ENCODE measurements at places on chromosomes 2 and 18.

- DNase-seq, result no peak
These were observed 13.1 kb downstream of the TMEM131 start for GRCh38 chr2:97982621-97983020.

GRCh38 chr2:216109962-216110614 is 940 bp downstream of the XRCC5 start:
- DNase-seq, result no peak

DNA sequence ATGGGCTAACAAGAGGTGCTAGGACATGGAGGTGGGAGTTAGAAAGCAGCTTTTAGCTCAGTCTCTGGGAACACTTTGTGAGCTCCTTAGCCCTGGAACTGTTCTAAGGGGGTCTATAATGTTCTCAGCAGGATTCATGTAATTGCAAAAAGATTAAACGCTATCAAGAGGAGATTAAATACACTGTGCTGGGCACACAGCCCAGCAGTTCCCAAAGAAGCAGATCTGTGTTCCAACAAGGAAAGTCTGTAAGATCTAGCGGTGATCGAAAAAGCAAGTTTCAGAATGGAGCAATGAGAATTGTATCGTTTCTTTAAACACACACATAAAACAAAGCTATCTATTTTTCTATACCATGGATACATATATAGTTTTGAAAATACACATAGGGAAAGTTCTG is 2.4 kb upstream of the ARID5A start:
- DNase-seq, result no peak

DNA sequence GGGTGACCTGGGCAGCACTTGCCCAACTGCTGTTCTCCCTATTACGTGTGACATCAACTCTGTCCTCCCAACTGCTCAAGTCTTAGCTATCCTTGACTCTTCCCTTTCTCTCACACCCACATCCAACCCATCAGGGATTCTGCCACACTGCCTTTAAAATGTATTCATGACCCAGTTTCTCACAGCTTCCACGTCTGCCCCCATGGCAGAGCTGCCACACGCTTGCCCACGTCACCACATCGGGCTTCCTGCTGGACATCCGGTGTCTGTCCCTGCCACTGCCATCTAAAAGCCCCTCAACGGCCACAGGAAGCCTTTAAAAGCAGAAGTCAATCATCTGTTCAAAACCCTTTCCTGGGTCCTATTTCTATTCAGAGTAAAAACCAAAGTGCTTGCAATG is 233.1 kb upstream of the POU3F3 start:
- no peak for DNase-seq

DNA sequence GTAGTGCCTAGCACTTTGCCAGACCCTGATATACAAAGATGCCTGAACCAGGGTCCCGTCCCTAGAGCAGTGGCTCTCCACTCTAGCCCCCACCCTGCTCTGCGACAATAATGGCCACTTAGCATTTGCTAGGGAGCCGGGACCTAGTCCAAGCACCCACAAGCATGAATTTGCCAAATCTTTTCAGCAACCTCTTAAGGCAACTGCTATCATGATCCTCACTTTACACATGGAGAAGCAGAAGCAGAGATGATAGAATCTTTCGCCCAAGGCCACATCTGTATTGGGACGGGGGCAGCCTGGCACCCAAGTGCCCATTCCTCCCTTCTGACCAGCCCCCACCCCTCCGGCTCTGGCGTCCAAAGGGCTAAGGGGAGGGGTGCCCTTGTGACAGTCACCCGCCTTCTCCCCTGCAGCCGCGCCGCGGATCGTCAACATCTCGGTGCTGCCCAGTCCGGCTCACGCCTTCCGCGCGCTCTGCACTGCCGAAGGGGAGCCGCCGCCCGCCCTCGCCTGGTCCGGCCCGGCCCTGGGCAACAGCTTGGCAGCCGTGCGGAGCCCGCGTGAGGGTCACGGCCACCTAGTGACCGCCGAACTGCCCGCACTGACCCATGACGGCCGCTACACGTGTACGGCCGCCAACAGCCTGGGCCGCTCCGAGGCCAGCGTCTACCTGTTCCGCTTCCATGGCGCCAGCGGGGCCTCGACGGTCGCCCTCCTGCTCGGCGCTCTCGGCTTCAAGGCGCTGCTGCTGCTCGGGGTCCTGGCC is 13.0 kb downstream of the SIGLEC15 start:
- DNase-seq, result no peak

- DNase-seq, result no peak
These were observed 68.3 kb downstream of the VWA3B start for GRCh38 chr2:98155291-98155690.

GRCh38 chr2:236816197-236817170 is 246.9 kb downstream of the ACKR3 start:
- DNase-seq, result no peak

GRCh38 chr2:54208364-54209240 is 47.4 kb downstream of the TSPYL6 start:
- no peak for DNase-seq

- no peak for DNase-seq
These were observed 129.1 kb downstream of the NRP2 start for GRCh38 chr2:205811387-205811786.

- peak; percentile 39 for DNase-seq
These were observed at the start of gene CHST9 for GRCh38 chr18:27185025-27185763. CHST9 (minus strand) TSS chr18:27185308; CDS start chr18:27142809, 42,499 bp downstream.

DNA sequence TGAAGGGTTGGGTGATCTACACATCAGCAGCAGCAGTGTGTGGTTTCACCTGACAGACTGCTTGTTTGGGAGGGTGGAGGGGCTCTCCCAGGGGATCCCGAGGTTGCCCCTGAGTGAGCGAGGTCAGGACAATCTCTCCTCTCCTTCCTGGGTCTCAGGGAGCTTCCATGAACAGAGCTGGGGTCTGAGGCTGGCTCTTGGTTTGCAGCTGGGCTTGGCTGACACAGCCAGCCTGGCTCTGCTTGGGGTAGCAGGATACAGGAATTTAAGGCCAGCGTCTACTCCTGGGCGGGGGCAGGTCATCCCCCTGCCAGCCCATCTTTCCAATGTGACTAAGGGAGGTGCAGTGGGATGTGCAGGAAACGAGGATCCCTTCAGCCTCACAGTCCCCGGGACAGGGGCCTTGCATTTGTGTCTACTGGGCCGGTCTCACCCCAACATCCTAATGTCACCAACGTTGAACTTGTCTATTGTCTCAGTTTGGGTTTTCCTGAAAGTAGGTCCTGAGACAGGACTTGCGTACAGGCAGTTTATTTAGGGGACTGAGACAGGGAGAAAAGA is 262.6 kb upstream of the HDAC4 start:
- DNase-seq, result no peak

GRCh38 chr2:85266146-85267041 is 61.4 kb downstream of the TGOLN2 start:
- peak; percentile 78 for DNase-seq

GRCh38 chr2:65349863-65350262 is 82.5 kb downstream of the SPRED2 start:
- DNase-seq, result peak; percentile 89

GRCh38 chr2:145854039-145854755 is 1334.3 kb upstream of the ZEB2 start:
- DNase-seq, result no peak

- no peak for DNase-seq
These were observed 404.1 kb downstream of the ZEB2 start for GRCh38 chr2:144115739-144116291.

- no peak for DNase-seq
These were observed 93.1 kb downstream of the ZFP36L2 start for GRCh38 chr2:43133336-43133707.

DNA sequence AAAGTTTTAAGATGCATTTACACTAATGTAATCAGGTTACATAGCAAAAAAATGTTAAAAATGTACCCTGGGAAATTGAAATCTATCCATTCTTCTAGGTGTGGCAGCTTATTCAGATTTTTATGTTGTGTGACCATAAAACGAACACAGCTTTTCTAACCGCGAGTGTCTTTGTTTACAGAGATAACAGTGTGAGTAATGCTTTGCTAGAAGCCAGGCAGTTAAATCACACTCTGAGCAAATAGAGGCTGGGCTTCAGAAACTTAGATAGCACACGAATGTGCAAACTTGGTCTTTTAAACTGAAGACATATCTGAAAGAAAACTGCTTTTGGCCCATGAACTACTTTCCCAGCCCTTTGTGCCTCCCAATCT is 116.1 kb downstream of the SPTBN1 start:
- no peak for DNase-seq

DNA sequence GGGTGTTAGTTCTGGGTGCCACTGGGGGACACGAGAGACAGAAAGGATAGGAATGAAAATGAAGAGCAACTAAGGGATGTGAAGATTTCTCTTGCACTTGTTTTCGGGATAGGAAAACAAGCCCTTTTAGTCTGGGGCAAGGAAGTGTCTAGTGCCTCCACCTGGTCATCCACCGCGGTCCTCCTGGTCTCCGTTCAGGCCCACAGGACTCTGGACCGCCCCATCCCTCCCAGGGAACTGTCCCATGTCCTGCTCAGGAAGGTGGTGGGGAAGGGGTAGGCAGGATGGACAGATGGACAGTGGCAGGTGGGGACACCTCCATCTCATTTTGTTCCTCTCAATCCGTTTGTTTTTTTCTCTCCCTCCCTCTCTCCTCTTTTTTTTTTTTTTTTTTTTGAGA is 45.9 kb downstream of the AGAP1 start:
- no peak for DNase-seq

GRCh38 chr2:190340369-190340768 is 3.0 kb upstream of the INPP1 start:
- no peak for DNase-seq

GRCh38 chr2:58357521-58357920 is 116.4 kb upstream of the FANCL start:
- DNase-seq, result no peak

GRCh38 chr2:220887271-220887870 is 684.7 kb downstream of the EPHA4 start:
- DNase-seq, result no peak

DNA sequence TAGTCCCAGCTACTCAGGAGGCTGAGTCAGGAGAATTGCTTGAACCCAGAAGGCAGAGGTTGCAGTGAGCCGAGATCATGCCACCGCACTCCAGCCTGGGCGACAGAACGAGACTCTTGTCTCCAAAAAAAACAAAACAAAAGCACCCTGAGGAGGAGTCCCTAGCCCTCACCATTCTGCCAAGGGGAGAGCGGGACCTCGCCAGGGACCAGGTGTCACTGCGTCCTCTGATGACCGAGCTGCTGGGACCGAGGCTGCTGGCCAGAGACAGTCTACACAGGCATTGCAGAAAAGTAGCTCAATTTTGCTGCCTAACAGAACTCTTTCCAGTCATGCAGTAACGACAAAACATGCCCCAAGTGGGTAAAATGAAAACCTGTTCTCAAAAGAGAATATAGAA is 18.4 kb downstream of the NCK2 start:
- DNase-seq, result no peak

DNA sequence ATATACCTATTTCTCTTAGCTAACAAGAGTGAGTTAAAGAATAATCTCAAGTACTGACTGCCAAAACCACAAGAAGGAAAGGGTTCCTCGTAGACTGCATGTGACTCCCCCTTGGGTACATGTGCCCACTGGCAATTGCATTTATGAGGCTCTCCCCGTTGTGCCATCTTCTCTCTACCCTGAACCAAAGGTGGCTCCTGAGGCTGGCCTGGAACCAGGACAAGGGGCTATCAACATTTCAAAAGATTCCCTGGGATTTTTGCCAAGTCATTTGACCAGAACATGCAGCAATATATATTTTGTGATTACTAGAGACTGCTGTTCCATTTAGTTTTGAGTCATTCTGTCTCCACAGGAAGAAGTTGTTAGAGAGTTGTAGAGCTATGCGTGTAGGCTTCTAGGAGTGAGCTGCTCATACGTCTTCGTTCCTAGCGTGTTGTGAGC is 45.8 kb downstream of the LAMA3 start:
- no peak for DNase-seq

GRCh38 chr2:229407170-229407569 is 136.1 kb upstream of the PID1 start:
- DNase-seq, result no peak

DNA sequence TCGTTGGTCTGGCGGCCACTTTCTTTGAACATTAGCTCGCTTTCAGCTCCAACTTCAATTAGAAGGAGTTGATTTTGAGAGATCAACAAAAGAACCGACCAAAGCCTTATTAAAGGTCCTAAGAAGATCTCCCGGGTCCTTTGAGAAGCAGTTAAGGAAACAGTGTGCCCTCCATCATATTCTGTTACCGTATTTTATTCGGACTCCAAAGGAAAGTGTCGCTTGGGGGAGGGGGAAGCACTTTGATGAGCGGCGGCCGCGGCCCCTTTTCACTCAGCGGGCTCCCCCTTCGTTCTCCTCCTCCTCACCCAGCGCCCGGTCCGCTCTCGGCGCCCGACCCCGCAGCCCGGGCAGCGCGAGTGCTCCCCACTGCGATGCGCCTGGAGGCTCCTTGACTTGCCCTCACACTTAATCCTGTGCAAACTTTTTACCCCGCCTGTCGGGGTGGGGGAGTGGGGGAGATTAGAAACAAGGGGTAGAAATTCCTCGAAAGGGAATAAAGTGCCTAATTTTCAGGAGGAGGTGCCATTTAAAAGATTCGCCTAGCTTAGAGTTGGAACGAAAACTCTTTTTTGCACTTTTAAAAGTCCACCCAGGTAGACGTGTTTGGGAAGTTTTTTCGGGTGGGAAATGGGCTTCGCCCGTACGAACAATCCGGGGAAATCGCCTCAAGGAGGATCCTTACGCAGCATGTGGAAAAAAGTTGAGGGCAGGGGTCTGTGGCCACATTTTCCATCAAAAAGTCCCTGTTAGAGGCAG is 1.2 kb upstream of the OTX1 start:
- DNase-seq, result peak; percentile 20

DNA sequence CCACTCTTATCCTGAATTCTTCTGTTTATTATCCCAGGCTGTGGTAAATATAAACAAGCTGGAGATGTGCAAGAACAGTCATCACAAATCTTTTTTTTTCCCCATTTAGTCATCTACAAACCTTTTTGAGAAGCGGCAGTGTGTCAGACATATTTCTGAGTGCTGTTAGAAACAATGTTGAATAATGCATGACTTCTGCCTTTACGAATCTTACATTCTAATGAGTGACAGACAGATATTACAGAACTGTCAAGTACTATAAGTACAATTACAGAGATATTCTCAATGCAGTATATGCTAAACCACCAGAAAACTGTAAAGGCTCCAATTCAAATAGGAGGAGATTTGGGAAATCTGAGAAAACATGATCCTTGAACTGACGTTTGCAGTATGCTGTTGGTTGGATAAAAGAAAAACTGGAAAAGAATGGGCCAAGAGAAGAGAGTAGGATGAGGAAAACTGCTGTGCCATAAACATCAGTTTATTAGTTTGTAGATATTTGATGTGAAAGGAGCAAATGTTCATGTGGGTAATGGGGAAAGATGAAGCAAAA is 379.5 kb upstream of the SLC8A1 start:
- no peak for DNase-seq

DNA sequence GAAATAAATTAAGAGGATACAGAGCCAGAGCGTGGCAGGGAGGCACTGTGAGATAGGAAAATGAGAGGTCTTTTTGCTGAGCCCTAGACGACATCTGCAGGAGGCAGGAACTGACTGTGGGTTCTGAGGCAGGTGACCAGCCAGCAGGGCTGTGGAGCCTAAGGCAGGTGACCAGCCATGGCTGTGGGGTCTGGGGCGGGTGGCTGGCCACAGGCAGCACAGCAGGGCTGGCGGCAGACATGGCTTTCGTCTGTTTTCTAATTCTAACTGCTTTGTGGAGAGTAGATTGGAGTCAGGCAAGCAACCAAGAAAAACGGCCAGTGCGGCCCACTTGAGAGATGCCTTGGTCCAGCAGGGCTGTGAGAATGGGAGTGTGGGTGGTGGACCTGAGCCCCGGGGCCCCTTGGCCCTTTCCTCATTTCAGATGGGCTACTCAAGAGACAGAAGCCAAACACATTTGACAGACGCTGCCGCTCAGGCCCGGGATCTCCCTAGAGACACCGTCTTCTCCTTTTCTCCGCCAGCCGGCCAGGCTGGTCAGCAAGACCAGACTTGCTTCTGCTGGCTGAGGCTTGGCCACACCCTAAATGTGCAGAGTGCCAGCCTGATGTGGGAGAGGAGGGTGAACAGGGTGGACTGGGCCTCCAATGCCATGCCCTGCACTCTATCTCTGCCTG is 19.7 kb upstream of the GNAL start:
- DNase-seq, result no peak

Data from WERI-Rb-1 (cell line).